ENCODE measurements at places on chromosomes 7 and 10.

DNA sequence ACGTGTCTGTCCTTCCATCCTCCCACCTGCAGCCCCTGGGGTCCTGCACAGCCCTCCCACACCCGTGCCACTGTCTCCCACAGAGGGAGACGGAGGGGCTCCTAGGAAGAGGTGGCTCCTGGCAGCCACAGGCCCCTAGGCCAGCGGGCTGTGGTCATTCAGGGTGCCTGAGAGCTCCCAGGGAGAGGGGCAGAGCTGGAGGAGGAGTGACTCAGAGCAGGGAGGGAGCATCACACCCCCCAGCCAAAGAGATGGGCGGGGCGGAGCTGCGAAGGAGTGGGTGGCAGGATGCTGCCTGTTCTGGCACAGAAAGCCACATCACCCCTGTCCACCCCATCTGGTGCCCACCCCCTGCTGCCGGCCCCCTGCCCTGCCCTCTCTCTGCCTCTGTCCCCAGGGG lies 50.5 kb downstream of the STK32C start:
- DNase-seq: no peak

DNA sequence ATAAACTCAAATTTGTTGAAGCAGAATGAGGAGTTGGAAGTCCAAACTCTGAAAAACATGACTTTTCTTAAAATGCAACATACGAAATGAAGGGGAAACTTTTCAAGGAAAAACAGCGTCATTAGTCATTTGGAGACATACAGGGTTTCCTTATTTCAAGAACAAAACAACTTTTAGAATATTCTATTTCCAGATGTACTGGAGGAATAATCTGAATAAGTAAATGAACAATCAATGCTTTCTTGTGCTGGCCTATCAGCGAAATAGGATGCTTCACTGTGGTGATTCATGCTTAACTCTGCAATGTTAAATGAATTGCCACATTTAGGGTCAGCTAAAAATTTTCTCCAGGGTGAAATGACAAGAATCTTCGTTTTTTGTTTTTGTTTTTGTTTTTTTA lies 114.3 kb downstream of the SEMA3C start:
- DNase-seq: no peak

DNA sequence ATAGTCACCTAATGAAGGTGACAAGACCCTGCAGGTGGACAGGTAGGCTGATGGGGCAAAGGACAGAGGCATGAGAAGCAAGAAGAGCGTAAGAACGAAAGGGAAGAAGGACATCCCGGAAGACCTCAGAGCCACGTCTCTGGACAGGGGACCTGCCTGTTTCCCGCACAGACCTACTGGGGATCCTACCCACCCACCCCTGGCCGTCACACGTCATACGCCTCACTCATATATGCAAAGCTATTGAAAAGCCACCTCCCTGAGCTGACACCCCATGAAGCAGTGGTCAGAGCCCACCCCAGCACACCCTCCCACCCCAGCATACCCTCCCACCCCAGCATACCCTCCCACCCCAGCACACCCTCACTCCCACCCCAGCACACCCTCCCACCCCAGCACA lies 140.6 kb downstream of the GRID1 start:
- DNase-seq: no peak

GRCh38 chr10:128056303-128057050 lies 69.7 kb downstream of the MKI67 start:
- DNase-seq: no peak

DNA sequence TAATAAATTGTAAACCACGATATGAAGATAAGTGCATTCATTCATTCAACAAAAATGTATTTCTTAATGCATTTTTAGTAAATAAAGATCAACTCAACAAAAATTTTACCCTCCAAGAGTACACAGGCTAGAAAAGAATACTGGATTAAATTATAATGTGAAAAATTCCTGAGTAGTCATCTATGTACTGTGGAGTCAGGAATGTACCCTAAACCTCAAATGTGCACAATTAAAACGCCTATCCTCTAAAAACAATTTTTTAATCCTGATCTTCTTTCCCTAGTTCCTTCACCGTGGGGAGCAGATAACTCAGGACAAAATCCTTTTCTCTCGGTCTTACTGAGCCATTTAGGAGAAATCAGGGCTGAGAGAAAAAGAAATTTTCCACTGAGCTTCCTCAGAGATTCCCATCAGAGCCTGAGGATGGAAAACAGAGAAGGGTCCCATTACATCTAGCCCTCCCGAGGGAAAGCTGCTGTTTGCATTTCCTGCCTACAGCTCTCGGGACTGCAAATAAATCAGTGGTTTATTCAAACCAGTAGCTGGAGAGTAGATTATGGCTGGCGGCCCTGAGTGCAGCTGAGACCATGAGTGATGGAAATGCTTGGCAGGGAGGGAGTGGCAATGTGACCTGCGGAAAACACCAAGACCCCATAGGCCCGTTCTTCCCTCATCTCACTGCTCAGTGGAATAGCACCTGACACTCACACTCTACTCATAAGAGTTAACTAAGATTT lies 7.4 kb downstream of the TAS2R40 start:
- no peak for DNase-seq

DNA sequence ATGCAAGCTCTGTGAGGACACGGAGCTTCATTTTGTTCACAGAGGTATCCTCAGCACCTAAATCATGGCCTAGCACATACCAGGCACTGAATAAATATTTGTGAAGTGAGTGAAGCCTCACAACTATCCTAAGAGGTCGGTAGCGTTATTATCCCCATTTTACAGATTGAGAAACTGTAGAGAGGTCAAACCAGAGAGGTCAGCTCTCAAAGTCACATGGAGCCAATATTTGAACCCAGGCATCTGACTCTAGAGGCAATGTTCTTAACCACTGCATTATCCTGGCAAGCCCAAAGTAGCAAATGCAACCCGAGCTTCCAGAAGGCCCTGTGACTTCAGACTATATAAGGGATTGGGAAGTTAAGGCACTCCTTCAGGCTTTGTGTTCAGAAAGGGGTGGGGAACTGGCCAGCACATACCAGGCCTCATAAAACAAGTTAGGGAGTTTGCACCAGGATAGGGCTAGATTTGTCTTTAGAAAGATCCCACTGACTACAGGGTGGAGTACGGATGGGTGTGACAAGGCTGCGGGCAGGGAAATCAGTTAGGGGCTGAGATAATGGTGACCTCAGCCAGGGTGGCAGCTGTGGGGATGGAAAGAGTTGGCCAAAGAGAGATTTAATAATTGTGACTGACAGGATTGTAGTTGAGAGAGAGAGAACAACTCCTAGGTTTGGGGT lies 101.4 kb downstream of the TBXAS1 start:
- DNase-seq: no peak

- DNase-seq: no peak
Observed at GRCh38 chr10:132856869-132857524, 71.0 kb upstream of the NKX6-2 start.

- DNase-seq: no peak
Observed at GRCh38 chr7:4682621-4683042, 537 bp downstream of the FOXK1 start.

DNA sequence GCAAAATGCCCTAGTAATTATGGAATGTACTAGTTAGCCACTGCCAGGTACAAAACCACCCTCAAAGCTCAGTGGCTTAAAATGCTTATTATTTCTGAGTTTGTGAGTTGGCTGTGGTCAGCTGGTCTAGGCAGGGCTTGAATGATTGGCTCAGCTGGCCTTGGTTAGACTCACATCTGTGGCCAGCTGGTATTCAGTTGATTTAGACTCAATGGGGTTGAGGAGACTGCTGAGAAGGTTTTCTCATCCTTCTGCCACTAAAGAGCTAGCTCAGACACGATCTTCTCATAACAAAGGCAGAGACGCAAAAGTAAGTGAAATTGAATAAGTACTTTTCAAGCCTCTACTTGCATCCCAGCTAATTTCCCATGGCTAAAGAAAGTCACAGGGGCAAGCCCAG lies 57.1 kb upstream of the CYP2C18 start:
- no peak for DNase-seq

GRCh38 chr10:50551894-50552293 lies 71.9 kb downstream of the SGMS1 start:
- DNase-seq: no peak

- DNase-seq: peak; percentile 55
Observed at GRCh38 chr7:135672560-135673359, 10.4 kb downstream of the STMP1 start.

- DNase-seq: no peak
Observed at GRCh38 chr10:8174762-8175161, 120.3 kb downstream of the GATA3 start.

DNA sequence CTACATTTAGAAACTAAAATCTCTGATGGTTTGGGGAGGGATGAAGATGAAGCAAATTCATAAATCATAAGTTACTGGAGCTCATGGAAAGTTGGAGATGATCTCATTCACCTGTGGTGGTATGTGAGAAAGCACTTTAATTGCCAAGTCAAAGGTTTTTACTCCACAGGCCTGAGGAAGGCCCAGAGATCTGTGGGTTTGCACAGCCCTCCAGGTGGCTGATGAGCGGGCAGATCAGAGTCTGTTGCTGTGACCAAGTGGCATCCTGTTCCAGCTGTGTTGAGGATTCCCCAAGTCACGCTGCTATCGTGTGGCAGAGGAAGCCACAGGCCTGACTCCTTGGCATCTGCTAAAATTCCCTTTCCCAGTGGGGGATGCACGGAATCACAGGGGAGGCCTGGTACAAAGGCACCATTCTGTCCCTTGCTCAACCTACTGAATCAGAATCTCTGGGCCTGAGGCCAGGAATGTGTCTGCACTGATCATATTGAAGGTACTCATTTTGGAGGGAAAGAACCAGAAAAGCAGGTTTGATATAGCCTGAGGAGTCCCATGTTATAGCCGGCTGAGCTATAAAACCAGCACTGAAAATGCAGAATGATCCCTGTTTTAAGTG lies 19.7 kb upstream of the DDC start:
- no peak for DNase-seq

Data from thymus (tissue), 14 donors.